ENCODE measurements at places on chromosomes 1 and 21.

DNA sequence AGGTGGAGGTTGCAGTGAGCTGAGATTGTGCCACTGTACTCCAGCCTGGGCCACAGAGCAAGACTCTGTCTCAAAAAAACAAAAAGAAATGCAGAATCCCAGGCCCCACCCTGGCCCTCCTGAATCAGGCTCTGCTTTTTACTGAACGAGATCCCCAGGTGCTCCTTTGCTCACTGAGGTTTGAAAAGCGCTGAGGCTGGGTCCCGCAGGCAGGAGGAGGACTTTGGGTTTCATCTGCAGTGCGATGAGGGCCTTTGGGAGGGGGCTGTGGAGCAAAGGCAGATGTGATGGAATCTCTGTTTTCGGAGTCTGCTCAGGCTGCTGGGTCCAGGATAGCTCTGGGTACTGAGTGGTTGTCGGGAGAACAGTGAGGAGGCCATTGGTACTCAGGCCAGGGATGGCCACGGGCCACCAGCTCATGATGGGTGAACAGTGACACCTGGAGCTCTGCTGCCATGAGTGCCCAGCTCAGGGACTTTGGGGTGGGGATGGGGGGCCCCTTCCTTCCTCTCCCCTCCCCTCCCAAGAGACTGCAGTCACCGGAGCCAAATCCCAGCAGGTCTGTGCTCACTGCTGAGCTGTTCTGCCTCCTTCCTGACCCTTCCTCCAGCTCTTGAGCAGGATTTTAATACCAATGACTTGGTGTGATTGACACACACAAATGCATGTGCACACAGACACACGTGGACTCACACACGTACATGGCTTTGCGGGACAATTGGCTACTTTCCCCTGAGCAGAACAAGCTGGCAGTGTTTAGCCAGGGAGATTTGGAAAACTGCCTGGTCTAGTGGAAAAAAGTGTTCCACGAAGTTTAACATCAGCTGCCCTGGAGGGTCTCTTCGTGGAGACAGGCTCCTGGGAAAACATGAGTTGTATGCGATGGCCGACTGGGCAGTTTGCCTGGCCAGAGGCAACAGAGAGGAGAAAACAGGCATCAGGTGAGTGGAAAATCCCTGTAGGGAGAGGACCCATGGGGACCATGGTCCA lies 3.6 kb upstream of the DHRS3 start:
- DNase-seq, result no peak

- no peak for DNase-seq
These were observed 360.3 kb downstream of the TGFB2 start for GRCh38 chr1:218705391-218705790.

DNA sequence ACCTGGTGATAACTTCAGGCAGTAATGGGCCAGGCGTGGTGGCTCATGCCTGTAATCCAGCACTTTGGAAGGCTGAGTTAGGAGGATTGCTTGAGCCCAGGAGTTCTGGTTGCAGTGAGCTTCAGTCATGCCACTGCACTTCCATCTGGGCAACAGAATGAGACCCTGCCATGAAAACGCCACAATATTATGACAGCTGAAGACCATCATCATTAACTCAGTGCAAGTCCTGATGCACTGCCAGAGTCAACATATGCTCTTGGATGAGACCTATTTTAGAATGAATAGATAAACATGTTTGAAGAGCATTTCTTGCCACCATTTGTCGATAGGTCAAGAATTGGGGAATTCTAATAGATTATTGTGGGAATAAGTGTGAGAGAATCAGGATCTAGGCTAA lies 26.4 kb downstream of the HENMT1 start:
- DNase-seq, result no peak

- DNase-seq, result no peak
These were observed 1.3 kb downstream of the GORAB start for GRCh38 chr1:170533298-170533697.

GRCh38 chr1:8312235-8313218 lies 5.4 kb upstream of the SLC45A1 start:
- DNase-seq, result no peak
